ENCODE measurements at places on chromosomes 2 and 18. TPM values are rescaled to one million over a fixed set of nuclear protein-coding genes. Genes with fewer than 3 reads are reported as not detected.

LYPD6 gene
- 0.21 TPM for polyA plus RNA-seq

LIPT1 gene
- 2.6 TPM for polyA plus RNA-seq

EIF2AK3 gene
- 9.1 TPM for polyA plus RNA-seq

SCG2 gene
- not detected for polyA plus RNA-seq

TACR1 gene
- polyA plus RNA-seq = 0.02 TPM

DNA sequence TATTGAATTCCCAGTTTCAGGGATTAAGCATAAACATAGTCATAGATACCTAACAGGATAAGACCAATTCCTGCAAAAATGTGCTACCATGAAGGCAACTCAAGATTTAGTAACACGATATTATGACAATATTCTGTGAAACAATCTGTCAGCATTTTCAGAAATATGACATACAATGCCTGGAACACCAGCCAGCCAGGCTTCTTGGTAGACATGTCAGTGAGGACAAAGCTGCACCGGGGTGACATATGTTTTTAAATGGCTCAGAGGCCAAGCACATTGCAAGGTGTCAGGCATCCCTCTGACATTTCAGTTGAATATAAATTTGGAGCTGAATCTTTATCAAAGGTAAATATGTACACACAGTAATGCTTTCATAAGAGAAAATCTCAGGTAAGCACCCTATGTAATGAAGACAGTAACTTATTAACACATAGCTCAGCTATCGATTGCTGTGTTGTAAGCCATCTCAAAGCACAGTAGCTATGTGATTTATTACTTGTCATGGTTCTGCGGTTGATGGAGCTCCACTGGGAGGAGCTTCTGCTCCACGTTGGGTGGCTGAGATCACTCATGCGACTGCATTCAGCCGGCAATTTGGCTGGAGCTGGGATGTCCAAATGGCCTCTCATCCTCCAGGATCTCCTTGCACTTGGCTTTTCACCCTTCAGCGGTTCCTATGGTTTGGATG, 31.9 kb upstream of the EML6 start:
- no peaks in the 10 kb centered on the region for H3K27me3 ChIP-seq
- H3K27ac ChIP-seq = no peak overlapping the region
- no peak for DNase-seq
- no peaks in the 10 kb centered on the region for H3K36me3 ChIP-seq
- no peak overlapping the region for H3K4me3 ChIP-seq
- no peaks in the 10 kb centered on the region for H3K4me1 ChIP-seq

- no peaks in the 10 kb centered on the region for H3K27me3 ChIP-seq
- H3K4me3 ChIP-seq = no peak overlapping the region
- no peak overlapping the region for H3K27ac ChIP-seq
- no peak for DNase-seq
- H3K36me3 ChIP-seq = no peaks in the 10 kb centered on the region
- no peaks in the 10 kb centered on the region for H3K4me1 ChIP-seq
Measured at GRCh38 chr2:35292199-35292598, 1063.4 kb upstream of the CRIM1 start.

DNA sequence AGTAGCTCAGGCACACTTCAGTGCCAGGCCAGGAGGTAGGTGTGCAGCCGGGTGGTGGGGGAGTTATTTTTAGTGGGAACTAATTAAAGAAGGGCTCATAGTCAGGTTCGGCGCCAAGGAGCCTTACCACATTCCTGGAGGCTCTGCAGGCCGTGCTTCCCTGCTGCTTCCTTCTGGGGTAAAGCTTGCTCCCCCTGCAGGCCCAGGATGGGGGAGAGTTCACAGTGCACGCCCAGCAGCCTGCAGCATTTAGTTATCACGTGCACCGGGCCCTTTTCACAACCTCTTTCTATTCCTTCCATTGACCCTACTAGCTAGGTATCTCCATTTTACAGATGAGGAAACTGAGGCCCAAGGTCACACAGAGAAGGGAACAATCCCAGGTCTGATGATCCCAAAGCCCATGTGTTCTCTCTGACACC, 2.5 kb downstream of the KCNF1 start:
- no peak overlapping the region for H3K4me3 ChIP-seq
- peaks cover 8% of the 10 kb centered on the region for H3K27me3 ChIP-seq
- no peak overlapping the region for H3K27ac ChIP-seq
- no peak for DNase-seq

- H3K4me1 ChIP-seq = peaks cover 2% of the 10 kb centered on the region
- H3K27ac ChIP-seq = no peak overlapping the region
- DNase-seq = no peak
- H3K27me3 ChIP-seq = no peaks in the 10 kb centered on the region
- no peaks in the 10 kb centered on the region for H3K36me3 ChIP-seq
Measured at GRCh38 chr2:58572731-58573130, 331.6 kb upstream of the FANCL start.

- DNase-seq = no peak
- H3K36me3 ChIP-seq = no peaks in the 10 kb centered on the region
- H3K27me3 ChIP-seq = no peaks in the 10 kb centered on the region
- no peak overlapping the region for H3K4me3 ChIP-seq
Measured at GRCh38 chr18:77103187-77103850, 29.3 kb downstream of the MBP start.

All from liver (tissue), 10 donors.